ENCODE measurements at places on chromosomes 16 and 17. TPM values are rescaled to one million over a fixed set of nuclear protein-coding genes. Genes with fewer than 3 reads are reported as not detected.

Gene WSCD1
- total RNA-seq, result 1.7 TPM

Gene NHLRC4
- total RNA-seq, result 0.25 TPM

Gene TBC1D26
- total RNA-seq, result not detected

Gene UBB
- total RNA-seq, result 3,673 TPM

Gene ATP2A1
- total RNA-seq, result 0.17 TPM

Gene KRTAP4-4
- total RNA-seq, result not detected

Gene DNAH3
- total RNA-seq, result not detected

Gene FN3K
- total RNA-seq, result 21.5 TPM

Gene FSCN2
- 0.42 TPM for total RNA-seq

Gene NDEL1
- total RNA-seq, result 49.1 TPM

Gene HEXIM1
- total RNA-seq, result 13.4 TPM

Gene SYNGR3
- 0.17 TPM for total RNA-seq

Gene LITAFD
- total RNA-seq, result not detected

Gene HSD17B1
- total RNA-seq, result 0.67 TPM

Gene ENPP7
- 12.0 TPM for total RNA-seq

Gene PRAC1
- total RNA-seq, result not detected

Gene SMIM36
- total RNA-seq, result not detected

Gene CCL16
- total RNA-seq, result 0.65 TPM

Gene SLC25A10
- total RNA-seq, result 19.8 TPM

Gene CES3
- 28.3 TPM for total RNA-seq

Gene NATD1
- total RNA-seq, result 24.5 TPM

Gene RPS6KB1
- total RNA-seq, result 22.1 TPM

Gene TMEM238L
- not detected for total RNA-seq

Gene RNF112
- 0.42 TPM for total RNA-seq

Gene IL17C
- not detected for total RNA-seq

Gene SCGB1C2
- total RNA-seq, result not detected

Gene TNS4
- total RNA-seq, result not detected

Gene ALOX12
- 3.1 TPM for total RNA-seq

Gene CLEC3A
- not detected for total RNA-seq

Gene FOXC2
- 0.09 TPM for total RNA-seq

Gene CCL2
- 6.1 TPM for total RNA-seq

Gene C17orf107
- 1.1 TPM for total RNA-seq

Gene EXOSC6
- total RNA-seq, result 13.1 TPM

Gene PITPNM3
- 1.9 TPM for total RNA-seq

Gene DBF4B
- total RNA-seq, result 4.5 TPM

Gene PDIA2
- total RNA-seq, result not detected

Gene TRIM65
- 7.7 TPM for total RNA-seq

Gene TP53TG3F
- not detected for total RNA-seq

Gene CACNA1H
- total RNA-seq, result 8.5 TPM

Gene ZNF263
- 17.2 TPM for total RNA-seq

Gene KRTAP4-3
- total RNA-seq, result not detected

Gene SPN
- 0.92 TPM for total RNA-seq

Gene DNAH9
- total RNA-seq, result 0.09 TPM

Gene NPIPB9
- 7.0 TPM for total RNA-seq
